ENCODE measurements at places on chromosomes 7 and 10.

- DNase-seq = no peak
Observed at GRCh38 chr7:42461537-42461936, 224.5 kb upstream of the GLI3 start.

DNA sequence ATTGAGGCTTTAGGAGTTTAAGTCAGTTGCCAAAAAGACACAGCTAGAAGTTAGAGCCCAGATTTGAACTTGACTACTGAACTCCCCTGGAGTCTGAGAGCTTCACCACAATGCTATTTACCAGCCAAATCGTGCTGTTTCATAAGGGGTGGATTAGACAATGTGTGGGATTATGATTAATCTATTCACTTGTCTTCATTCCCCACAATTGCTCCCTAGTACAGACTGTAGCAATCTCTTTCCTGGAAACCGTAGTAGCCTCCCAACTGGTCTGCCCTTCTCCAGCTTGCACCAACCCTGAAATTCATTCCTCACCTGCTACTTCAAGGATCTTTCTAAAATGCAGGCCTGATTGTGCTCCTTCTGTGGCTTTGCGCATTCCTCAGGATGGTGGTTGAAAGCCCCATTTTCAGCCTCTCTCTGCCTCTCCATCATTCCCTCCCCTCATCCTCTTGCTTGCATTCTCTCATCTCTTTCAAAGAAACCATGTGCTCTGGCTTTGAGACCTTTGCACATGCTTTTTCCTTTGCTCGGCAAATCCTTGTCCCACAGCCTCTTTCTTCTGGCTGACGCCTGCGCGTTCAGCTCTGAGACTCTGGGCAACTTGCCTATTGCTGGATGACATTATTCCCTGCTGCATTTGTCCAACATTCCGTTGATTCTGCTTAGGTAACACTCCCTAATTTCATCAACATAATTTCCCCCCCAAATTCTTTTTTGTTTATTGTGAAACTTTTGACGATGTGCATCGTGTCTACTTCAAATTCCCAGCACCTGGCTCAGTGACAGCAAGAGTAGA is 145.1 kb downstream of the ADRA2A start:
- DNase-seq = no peak

- no peak for DNase-seq
Observed at GRCh38 chr7:80432166-80432565, 79.7 kb downstream of the GNAT3 start.

DNA sequence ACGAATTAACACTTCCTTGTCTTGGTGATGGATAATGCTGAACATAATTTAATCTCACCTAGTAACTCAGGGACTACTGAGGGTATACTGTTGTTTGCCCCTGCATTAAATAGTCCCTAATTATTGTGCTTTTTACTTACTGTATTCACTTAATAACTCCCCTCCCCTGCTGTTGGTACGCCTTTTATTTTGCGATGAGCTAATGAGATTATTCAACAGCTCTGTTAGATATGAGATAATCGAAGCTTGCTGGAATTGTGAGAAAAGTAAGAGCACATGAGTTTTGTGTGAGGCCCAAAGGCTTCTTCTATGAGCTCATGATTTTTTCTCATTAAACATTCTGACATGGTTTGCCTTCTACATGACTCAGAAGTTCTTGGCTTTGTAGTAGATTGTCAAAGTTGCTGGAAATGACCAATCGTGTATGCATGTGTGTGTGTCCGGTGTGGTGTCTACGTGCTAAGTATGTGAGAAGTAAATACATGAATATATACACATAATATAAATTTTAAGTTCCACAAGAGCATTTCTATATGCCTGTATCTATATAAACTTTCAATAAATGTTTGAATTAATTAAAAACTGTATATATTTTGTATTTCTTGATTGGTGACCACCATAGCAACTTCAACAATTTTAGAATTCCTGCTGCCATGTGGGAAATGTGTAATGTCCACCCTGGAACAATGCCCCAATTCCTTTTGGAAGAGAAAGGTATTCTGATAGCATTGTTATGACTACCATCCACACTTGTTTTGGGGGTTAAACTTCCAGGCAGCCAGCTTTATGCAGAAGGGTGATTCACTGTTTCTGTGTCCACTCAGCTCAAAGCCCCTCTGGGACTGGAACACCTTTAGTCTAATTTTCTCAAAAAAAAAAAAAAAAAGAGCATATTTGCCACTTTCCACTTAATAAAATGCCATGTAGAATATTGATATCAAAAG is 106.2 kb downstream of the SAMD9 start:
- no peak for DNase-seq

GRCh38 chr7:153444641-153445040 is 607.6 kb upstream of the DPP6 start:
- no peak for DNase-seq

DNA sequence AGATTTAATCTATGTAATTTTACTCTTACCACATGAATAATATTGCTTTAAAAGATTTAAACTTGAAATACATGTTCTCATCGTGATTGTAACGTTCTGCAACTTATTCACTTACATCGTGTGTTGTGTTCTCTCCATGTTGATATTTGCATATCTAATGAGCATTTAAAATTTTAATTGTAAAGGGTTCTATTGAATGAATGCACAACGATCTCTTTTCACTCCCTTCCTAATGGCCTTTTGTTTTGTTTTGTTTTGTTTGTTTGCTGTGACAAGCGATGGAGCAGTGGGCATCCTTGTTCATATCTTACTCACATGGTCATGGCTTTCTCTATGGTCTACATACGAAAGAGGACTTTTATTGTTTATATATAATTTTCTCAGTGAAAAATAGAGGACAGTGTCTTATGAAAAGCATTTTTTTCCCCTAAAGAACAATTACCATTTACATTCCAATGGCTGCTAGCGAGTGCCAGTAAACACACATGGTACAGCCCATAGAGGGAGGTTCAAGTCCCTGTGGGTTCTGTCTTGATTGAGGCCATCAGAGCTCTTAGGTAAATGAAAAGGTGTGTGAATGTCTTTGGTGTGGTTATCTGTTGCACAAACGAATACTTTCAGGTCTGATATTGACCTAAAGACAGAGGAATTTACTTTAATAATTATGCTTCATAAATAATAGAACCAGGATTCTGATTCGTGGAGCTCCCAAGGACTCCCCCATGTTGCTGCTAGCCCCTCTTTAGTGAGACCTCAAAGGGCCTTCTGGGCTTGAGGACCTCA is 32.4 kb downstream of the BTBD16 start:
- DNase-seq = no peak

DNA sequence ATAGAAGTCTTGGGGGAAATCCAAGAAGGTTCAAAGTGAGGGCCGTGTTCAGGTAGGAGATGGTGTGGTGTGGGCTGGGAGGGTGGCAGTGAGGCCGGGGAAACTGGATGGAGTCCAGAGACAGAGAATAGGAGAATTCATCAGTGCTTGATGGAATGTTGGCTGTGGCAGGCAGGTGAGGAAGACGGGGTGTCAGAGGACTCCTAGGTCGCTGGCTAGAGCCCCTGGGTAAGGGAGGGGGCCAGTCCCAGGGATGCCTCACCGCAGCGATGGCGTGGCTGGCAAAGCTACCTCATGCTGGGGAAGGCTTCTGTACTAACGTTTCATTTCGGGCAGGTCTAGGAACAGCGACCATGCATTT is 373.0 kb downstream of the RPS24 start:
- no peak for DNase-seq

GRCh38 chr7:102215256-102215655 is 71.4 kb upstream of the SH2B2 start:
- DNase-seq = no peak

DNA sequence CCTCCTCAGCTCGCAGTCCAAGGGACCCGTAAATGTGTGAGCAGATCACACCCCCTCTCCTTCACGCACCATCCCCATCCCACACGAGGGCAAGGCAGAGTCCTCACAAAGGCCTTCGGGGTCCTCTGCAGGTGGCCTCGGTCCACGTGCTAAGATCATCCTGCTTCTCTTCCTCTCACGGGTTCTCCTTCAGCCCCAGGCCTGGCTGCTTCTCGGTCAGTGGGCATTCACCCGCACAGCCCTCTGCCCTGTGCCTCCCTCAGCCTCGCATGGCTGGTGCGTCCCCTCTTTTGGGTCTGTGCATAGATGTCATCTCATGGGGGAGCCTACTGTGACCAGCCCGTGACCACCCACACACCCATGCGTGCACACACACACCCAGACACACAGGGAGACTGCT is 17.3 kb upstream of the FOXL3 start:
- no peak for DNase-seq

DNA sequence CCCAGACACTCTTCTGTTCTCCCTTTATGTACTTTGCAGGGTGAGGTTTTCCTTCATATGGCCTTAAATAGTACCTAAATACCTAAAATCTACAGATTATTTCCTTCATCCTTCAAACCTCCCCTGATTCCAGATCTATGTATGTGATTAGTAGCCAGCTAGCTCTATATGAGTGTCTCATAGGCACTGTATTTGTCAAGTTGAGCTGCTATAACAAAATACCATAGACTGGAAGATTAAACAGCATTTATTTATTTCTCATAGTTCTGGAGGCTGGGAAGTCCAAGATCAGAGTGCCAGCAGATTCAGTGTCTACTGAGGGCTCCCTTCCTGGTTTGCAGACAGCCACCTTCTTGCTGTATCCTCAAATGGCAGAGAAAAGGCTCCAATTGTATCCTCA is 60.6 kb upstream of the MSRB2 start:
- DNase-seq = no peak
